ENCODE measurements at places on chromosomes 7 and 10.
A peak's percentile ranks its signal among the peaks of the same experiment; 100 is the strongest.

GRCh38 chr7:24891311-24891735, 88.7 kb downstream of the OSBPL3 start:
- ATAC-seq = no peak

DNA sequence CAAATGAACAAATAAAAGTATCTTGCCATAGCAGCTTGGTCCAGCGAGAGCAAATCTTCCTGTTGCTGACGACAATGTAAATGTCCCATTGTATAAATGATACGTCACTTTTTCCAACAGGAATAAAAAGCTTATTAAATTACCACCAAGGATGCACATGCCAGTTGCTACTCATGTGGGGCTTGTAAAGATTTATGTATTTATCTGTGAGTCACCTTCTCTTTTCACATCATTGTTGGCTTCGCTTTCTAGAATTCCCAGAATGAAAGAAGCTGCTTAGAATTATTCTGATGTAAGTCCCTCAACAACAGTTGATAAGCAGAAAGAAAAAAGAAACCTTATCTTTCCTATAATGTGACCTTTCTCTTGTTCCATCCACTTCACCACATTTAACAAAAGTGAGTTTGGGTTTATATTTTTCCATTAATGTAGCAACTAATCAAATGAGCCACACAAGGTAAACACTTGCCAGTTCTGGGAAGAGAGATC, 22.4 kb downstream of the DNAJC12 start:
- ATAC-seq = peak; percentile 27

GRCh38 chr7:121369462-121369861, 26.6 kb downstream of the FAM3C start:
- ATAC-seq = no peak

DNA sequence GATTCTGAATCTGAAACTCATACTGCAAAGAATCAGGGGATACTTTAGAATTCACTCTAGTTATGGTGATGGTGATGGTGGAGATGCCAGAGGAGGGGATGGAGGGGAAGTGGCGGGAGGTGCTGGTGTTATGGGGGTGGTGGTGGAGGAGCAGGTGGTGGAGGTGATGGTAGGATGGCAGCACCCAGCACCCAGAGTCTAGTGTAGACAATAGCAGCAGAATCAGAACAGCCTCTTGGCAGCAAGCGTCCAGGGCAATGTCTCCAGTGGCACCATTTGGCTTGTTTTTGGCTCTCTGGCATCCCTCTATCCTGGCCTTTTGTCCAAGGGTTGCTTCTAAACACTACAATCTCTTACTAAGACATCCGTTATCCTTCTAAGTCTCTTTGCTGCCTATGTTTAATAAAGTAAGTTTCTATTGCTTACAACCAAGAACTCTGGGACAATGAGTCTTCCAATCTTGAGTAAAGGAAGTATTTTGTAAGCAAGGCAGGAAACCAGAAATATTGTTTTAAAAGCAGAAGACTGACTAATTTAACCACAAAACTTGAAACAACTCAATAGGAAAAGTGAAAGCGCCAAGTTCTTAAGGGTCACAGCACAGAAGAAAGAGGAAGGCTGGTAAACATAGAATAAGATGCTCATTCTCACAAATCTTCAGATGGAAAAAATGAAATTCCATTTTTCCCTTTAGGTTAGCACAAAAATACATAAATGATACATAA, 42.4 kb upstream of the GDF10 start:
- no peak for ATAC-seq

GRCh38 chr7:19351341-19352304, 206.4 kb upstream of the FERD3L start:
- peak; percentile 95 for ATAC-seq
